ENCODE measurements at places on chromosomes 11 and 22.
A peak's percentile ranks its signal among the peaks of the same experiment; 100 is the strongest.

DNA sequence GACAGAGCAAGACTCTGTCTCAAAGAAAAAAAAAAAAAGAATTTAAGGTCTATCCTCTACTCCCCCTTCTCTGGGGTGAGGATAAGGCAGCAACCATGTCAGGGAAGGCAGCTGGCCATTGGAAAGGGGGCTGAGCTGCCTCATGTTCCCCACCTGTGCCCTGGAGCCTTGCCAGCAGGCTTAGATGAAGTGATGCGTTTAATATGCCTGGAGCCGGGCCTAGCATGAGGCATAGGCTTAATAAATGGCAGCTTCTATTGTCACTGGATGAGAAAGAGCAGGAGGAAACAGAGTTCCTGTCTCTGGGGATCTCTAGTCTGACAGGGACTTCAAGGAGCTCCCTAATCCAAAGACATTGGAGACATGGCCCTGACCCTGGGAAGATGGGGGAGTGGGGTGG, 3.2 kb upstream of the KCNE3 start:
- DNase-seq, result no peak

DNA sequence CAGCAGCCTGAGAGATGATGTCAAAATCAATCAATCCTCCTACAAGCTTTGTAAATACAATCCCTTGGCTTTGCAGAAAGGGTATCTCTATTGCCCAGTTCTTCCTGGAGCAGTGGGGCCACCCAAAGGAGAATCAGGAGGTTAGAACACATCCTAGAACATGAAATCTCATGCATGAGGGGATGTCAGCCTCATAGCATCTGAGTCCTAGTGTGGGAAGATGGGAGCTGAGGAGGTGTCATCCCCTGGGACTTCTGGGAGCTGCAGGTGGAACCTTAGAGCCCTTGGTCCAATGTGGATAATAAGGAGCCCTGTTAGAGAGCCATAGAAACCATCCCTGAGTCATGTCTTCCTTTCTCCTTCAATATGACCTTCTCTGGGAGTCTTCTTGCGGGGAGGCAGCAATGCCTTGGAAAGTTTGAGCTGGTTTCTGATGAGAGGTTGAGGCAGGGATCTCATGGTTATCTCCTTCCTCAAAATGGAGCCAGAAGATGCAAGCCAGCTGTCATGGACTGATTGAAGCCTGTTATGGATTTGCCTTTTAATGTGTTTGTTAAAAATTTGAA, 74.8 kb downstream of the BDNF start:
- DNase-seq, result no peak

- DNase-seq, result no peak
Measured at GRCh38 chr22:37818409-37819104, 4.6 kb upstream of the GALR3 start.

GRCh38 chr11:824292-824880, 3.3 kb upstream of the CRACR2B start:
- DNase-seq, result peak; percentile 60

- DNase-seq, result no peak
Measured at GRCh38 chr11:47516155-47516554, 36.8 kb downstream of the CELF1 start.

GRCh38 chr22:49685686-49686085, 142.0 kb downstream of the BRD1 start:
- DNase-seq, result no peak

GRCh38 chr11:47186700-47187695, 764 bp upstream of the PACSIN3 start:
- peak; percentile 41 for DNase-seq

- DNase-seq, result no peak
Measured at GRCh38 chr11:129881570-129882170, 13.7 kb downstream of the NFRKB start.

Data from globus pallidus (tissue), 1 donor.